Fibroblast of lung (primary cell): ENCODE measurements at places on chromosomes 11 and 22.
A peak's percentile ranks its signal among the peaks of the same experiment; 100 is the strongest.

DNA sequence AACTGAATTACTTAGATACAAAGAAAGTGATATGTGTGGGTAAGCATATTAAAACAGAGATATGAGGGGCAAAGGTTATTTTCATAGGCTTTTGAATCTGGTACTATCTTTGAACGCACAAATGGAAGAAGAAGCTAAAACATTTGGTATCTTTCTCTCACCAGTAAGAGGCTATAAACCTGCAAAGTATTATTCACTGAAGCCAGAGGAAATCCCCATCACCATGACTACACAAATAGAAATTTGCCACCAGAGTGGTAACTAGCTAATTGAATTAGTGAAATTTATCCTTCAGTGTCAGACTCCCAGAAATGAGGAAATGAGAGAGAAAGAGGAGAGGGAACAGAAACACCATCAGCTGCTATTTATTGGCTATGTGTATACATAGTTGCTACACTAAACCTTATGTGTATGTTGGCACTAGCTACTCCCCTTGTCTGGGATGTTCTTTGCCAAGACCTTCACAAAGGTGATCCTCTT is 503.4 kb downstream of the DLG2 start:
- no peak for DNase-seq

DNA sequence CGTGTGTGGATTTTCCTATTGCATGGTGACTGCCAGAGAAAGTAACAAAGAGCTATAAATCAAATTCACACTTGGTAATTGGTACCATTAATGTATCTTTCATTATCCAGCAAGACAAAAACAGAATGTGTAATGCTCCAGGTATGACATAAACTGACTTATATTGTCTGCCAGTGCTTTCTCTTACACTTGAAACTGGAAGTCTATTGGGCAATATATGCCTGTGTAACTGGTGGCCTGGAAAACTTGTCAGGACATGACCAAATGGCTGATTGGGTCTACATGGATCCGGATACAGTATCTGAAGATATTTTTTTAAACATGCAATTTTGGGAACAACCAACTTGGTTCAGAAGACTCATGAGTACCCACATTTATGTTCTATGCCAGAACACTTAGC is 174.6 kb upstream of the ARHGAP42 start:
- DNase-seq: no peak

GRCh38 chr11:45930031-45930794 is 7.8 kb downstream of the LARGE2 start:
- DNase-seq: no peak

DNA sequence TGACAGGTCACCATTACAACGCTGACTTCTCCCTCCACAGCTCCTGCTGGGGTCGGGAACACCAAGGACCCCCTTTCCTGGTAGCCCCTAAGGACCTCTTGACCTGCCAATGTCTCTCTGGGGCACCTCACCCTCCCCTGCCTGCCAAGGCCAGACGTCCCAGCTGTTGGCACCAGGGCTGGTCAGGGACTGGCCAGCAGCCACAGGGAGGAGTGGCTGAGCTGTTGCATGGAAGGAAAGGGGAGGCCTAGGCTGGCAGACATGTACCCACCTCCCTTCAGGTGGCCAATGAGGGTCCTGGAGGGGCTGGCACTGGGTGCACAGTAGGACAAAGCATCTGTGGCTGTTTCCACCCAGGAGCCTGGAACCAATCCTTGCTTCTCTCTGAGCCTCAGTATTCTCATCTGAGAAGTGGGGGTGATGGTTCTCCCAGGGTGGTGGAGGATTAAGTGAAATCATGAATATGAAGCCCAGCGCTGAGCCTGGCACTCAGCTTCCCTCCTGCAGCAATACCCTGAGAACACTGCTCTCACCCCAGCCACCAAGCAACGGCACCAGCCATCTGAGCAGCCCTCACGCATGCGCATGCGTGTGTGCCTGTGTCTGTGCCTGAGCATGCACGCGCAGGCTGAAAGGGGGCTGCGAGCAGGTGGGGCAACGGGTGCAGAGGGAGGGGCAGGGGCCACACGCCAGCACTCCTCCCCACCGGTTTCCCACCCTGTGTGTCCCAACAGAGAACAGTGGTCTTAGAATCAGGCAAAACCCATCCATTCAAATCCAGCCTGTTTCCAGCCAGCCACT is 5.9 kb downstream of the KCNJ4 start:
- no peak for DNase-seq

- no peak for DNase-seq
These were observed 890 bp upstream of the ARFGAP3 start for GRCh38 chr22:42857845-42858481.

DNA sequence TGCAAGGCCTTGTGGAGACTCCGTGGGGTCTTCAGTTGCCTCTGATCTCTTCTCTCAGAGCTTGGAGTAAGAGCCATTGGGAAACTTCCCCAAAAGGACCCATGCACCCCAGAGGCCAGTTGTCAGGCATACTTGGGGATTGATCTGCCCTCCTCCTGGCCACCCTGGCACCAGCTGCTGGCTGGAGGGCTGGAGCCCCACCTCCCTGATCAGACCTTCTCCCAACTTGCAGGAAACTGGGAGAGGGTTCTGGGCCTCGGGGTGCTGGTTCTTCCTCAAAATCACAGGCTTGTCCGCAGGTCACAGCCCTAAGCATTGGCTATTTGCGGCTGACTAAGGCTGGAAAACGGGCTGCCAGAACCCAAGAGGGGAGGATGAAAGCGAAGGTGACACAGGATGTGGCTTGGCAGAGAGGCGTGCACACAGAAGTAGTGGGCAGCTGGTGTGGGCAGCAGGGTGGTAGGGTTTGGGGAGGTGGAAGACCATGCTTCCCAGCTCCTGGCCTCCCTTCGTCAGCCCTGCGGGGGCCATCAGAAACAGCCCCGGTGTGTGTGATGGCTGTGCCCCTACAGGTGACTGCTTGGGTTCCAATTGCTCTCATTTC is 1.3 kb upstream of the DGKZ start:
- DNase-seq: no peak

DNA sequence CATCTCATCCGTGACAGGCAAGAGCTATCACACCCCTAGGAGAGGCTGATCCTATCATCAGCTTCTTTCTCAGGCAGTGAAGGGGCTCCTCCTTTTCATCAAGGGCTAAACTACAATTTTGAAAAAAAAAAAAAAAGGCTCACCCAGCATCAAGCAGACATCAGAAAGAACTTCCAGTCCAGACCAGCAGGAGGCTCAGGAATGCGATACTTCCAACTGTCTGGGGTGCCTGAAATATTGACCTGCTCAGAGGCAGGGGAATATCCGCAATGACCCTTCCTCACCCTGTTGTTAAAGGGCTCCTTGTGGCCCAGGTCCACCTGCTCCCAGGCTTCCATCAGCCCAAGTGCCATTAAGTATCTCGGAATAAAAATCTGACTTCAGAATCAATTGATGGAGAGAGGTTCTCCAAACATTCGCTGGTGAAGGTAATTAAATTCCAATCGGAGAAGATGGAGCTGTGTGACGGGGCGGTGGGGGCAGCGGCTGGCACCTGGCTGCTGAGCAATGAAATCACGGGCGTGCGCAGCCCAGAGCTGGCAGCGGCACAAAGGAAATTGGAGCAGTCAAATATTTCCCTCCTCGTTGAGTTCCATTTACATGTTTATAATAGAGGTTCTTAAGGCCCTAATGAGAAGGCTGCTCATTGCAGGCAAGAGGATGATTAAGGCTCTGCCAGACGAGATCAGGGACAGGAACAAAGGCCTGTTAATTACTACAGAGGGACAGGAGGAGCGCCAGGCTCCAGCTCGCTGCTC is 69.0 kb upstream of the THY1 start:
- peak; percentile 29 for DNase-seq

DNA sequence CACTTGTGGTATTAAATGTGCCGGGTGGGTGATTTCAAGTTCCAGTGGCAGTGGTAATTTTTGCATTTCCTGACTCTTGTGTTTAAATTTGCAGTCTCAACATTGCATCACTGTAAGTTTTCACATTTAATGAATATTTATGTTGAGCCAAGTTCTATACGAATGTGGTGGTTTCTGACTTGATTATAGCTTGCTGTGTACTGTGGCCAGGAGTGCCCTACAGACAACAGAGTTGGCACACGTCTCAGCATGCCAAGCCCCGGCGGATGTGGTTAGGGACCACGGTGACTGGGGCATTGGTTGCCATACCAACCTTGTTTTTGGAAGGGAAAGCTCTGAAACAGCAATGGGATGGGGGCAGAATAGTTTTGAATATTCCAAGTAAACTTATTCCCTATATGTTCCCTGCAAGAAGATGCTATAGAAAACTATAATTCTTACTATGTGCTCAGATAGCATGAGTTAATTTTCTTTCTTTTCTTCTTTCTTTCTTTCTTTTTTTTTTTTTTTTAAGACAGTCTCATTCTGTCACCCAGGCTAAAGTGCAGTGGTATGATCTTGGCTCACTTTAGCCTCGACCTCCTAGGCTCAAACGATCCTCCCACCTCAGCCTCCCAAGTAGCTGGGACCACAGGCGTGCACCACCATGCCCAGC is 16.0 kb downstream of the ZNRF3 start:
- peak; percentile 67 for DNase-seq

GRCh38 chr11:31825838-31826484 is 14.8 kb upstream of the PAX6 start:
- DNase-seq: no peak

GRCh38 chr22:23292453-23293350 is 112.4 kb downstream of the BCR start:
- no peak for DNase-seq

DNA sequence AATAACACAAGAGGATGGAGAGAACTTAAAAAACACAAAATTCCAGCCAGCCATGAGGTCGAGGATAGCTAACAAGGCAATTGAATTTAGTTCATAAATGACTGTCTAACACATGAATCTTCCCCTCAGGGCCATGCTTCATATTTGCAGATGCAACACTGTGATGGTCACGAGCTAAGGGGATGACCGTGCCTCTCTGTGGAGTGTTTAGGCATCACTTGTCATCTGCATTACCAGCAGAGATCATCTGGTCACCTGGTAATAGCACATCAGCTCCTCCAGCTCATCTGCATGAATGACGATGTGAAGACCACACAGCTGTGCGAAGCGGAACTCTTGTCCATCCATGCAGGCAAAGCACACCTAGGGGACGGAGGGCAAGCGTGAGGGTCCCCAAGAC is 20.9 kb upstream of the SLC25A1 start:
- no peak for DNase-seq

GRCh38 chr11:97419729-97420128 is 1029.9 kb downstream of the JRKL start:
- no peak for DNase-seq

- DNase-seq: no peak
These were observed 217.3 kb upstream of the ARHGAP42 start for GRCh38 chr11:100469835-100470234.

- DNase-seq: no peak
These were observed 23.6 kb downstream of the CHEK2 start for GRCh38 chr22:28718044-28718443.

DNA sequence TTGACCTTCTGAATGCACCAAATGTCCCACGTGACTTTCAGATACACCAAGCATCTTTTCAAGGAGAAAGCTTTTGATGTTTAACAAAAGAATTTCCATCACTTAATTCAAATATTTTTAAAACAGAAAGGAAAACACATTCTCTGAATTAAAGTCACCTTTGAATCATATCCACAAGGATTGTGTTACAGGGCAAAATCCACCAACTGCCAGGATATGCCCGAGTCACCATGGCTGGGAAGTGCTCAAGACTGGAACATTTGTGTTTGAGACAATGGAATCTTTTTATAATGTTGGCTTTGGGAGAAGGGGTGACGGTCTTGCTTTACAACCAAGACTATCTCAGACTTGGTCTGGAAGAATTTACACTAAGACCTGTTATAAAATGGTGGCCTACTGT is 40.8 kb downstream of the BID start:
- DNase-seq: peak; percentile 25

DNA sequence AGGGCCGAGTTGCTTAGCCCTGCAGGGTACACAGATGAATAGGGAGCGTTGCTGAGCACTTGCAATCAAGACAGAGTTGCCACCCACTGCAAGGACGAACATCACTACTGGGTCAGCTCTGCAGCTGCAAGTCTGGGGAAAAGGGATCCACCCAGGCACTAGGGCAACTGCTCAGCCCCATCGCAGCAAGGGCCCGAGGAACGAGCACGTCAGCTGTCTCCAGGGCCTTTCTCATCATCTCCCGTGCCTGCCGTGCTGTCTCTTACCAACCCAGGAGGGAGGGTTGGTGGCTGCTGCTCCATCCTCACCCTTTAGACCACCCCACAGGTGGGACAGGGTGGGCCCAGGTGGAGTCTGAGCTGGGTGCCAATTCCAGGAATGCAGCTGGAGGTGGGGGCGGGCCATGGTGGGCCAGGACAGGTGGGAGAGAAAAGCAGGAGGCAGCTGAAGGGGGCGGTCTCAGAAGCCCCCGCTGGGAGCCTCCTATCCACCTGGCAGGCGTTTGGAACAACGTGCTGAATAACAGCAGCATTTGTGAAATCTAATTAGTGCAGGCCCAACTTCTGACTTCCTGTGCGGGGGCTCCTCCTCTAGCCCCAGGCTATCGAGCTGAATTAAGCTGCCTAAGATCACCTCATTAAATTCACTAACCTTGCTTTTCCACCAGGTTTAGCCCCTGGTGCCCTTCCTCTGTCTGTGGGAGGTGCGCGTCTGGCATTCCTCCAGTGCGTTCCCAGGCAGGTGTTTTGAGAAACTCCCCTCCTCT is 252.5 kb downstream of the ST3GAL4 start:
- no peak for DNase-seq
